ENCODE measurements at places on chromosomes 12 and 14. TPM values are rescaled to one million over a fixed set of nuclear protein-coding genes. Genes with fewer than 3 reads are reported as not detected.

DNA sequence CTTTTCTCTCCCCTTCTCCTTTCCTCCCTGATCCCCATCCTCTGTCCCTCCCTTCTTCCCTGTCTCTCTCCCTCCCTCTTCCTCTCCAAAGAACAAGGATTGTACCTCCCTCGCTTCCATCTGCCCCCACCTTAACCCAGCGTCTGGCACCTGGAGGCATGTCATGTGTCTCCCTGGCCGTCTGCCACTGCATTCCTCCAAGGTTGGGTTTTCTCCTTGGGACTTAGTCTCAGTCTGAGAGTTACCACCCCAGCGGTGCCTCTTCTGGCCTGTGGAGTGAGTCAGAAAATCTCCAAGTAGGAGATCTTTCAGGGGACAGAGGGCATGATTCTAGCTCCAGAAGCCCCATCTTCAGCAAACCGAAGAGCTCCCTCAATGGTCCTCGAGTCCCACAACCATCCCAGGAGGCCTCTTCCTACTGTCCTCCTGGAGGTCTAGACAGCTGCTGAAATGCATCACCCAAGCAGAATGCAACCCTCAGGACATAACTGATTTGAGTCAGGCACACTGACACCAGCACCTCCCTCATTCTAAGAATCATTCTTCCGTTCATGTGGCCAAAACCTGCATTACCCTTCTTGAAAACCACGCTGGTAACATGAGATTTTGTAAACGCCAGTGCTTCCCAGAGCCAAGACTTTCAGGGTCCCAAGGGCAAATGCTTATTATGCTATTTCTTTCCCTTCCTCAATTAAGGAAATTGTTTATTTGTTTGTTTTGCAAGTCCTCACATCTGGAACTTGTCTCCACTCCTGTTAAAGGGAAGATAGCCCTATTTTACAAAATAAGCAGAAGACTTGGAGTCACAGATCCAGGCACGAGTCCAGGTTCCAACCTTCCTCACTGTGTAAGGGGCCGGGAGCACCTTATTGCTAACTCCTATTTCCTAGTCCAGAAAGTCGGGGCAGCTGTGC lies 463.2 kb downstream of the BCL11B start:
- DNase-seq, result no peak

- peak; percentile 64 for DNase-seq
These were observed 115.5 kb downstream of the SLC2A13 start for GRCh38 chr12:39990122-39991101.

DNA sequence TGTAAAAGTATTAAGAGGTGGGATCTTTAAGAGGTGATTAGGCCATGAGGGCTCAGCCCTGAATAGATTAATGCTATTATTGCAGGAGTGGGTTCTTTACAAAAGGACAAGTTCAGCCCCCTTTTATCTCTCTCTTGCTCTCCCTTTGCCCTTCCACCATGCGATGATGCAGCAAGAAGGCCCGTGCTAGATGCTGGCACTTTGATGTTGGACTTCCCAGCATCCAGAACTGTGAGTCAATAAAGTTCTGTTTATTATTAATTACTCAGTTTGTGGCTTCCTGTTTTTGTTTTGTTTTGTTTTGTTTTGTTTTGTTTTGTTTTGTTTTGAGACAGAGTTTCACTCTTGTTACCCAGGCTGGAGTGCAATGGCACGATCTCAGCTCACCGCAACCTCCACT lies 10.1 kb downstream of the RNASE1 start:
- no peak for DNase-seq

DNA sequence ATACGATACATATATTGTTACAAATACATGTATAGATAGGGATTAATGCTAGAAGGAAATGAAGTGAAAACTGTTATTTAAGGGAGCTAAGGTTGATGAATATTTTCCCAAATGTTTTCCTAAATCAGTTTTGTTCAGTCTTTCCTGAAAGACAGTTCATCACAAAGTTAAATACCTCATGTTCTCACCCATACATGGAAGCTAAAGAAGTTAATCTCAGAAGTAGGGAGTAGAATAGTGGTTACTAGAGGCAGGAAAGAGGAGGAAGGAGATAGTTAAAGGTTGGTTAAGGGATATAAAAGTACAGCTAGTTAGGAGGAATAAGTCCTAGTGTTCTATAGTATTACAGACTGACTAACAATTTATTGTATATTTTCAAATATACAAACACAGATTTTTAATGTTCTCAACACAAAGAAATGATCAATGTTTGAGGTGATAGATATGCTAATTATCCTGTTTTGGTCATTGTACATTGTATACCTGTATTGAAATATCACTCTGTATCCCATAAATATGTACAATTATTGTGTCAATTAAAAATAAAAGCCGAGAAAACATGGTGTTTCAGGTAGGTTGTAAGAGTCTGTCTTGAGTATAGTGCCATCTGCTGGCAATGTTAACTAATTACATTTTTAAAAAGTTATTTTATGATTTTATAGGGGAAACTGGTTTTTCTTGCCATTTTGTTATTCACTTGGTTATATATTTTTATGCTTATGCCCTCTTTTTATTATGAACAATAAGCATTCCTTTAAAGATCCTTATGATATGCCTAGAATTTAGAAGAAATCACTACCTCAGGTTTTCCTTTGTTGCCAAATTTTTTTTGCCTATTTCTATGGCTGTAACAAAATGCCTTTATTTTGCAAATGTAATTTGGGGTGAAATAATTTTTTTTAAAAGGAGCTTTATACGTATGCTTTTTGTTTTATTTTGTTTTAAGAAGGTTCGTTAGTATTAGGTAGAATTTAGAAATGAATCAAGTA lies 26.9 kb downstream of the ZDHHC17 start:
- DNase-seq, result peak; percentile 51

DNA sequence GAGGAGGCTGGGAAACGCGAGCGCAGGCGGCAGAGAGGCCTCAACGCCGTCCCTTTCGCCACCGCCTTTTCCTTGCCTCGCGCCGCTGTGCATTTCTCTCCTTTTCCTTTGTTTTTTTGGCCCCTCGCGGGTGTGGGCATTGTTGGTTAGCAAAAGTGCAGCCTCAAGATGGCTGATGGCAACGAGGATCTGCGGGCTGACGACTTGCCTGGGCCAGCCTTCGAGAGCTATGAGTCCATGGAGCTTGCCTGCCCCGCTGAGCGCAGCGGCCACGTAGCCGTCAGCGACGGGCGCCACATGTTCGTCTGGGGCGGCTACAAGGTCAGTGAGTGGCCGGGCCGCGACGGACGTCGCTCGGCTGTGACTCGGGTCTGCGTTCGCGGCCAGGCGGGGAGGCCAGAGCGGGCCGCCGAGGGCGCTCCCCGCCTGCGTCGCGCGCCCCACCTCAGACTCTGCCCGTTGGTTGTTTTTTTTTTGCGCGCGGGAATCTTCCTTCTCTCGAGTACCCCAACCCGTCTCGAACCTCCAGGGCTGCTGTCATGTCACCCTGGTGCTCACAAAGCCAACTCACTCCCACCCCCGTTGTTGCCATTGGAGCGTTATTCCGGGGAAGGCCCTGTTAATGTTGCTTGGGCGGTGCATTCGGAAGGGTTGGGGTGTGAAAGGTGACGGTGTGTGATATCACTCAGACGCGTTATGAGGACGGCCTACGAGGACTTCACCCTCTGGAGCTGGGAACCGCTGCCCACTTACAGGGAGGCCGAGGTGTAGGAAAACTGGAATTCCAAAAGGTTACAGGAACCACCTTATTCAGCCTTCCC lies 558 bp downstream of the KLHDC2 start:
- DNase-seq, result peak; percentile 67

- DNase-seq, result peak; percentile 61
These were observed 594 bp downstream of the KRAS start for GRCh38 chr12:25249931-25250738.

GRCh38 chr14:29569194-29569593 lies 358.5 kb downstream of the PRKD1 start:
- DNase-seq, result no peak

The GRIP1 gene
- 13.7 TPM for total RNA-seq

The AMN gene
- total RNA-seq, result 0.69 TPM
